ELR (cell line): ENCODE measurements at places on chromosomes 12 and 14.

DNA sequence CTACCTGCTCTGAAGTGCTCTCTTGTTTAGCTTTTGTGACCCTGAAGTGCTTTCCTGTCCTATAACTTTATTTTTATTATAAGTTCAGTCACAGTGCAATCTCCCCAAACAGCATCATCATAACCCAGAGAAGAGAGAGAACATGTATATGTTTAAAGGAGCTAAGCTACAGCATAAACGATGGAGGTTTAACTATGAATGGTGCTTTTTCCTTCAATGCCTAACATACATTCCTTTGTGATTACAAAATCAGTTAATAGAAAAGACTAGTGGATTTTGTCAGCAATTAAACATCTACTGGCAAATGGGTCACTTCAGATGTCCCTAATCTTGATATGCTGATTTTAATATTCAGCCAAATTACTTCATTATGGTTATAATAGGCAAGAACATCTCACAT is 46.4 kb downstream of the ZFYVE21 start:
- peak; percentile 39 for DNase-seq

DNA sequence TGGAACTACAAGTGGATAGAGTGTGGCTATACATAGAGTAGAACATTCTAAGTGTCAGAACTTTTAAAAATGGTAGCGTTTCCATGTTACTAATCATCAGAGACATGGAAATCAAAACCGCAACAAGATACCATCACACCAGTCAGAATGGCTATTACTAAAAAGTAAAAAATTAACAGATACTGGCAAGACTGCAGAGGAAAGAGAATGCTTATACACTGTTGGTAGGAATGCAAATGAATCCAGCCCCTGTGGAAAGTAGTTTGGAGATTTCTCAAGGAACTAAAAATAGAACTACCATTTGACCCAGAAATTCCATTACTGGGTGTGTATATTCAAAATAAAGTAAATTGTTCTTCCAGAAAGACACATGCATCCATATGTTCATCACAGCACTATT is 518.6 kb downstream of the NELL2 start:
- DNase-seq: no peak

DNA sequence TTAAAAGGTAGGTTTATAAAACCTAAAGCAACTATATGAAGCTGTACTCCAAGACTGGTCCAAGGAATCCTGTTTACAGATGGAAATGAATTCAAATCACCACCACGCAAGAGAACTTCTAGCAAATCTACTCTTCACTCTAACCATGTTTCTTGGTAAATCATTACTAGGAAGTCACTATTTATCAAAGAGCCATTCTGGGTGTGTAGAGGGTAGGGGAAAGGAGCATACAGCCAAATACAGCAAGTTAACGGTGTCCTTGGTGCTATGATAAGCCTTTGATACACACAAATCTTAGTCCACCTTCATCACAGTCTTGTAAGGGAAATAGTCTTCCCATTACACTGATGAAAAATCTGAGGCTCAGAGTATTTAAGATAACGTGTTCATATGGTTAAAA is 16.8 kb downstream of the NIN start:
- DNase-seq: no peak

DNA sequence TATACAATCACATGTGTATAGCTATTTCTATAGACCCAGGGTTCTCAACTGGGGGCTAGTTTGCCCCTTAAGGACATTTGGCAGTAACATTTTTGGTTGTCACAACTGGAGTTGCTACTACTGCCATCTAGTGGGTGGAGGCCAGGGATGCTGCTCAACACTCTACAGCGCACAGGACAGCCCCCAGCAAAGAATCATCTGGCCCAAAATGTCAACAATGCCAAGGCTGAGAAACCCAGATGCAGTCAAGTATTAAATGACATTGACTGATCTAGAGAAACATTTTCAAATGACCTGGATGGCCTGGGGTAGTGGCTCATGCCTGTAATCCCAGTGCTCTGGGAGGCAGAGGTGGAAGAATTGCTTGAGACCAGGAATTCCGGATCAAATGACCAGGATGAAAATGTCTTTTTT is 5.8 kb downstream of the WSB2 start:
- DNase-seq: peak; percentile 72

DNA sequence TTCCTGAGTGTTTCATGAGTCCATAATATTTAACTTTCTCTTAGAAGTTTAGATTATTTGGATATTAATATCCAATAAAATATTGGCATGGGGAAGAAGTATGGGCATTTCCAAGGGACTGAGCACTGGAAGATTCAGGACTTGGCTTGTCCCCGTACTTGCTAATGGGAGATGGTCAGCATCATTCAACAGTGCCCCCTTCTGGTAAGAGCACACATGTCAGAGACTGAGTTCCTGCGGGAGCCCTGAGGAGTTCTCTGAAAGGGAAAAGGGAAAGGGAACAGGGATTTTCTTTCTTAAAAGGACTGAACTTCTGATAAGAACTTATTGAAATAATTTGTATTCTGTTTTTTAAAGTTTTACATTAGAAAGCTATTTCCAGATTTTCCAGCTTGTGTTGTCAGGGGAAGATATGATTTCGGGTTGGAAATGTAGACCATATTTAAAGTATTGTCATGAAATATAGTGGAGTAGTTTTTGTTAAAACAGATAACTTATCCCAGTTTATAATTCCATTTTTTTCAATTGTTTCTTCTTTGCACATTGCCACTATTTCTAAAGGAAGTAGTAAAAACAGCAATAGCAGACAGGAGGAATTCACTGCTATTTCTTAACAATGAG is 59.8 kb upstream of the C12orf71 start:
- peak; percentile 84 for DNase-seq

GRCh38 chr14:80768646-80769045 is 172.9 kb downstream of the CEP128 start:
- no peak for DNase-seq

- DNase-seq: no peak
These were observed 15.7 kb downstream of the SLC38A2 start for GRCh38 chr12:46356655-46357437.

GRCh38 chr14:90831821-90832220 is 15.6 kb upstream of the TTC7B start:
- no peak for DNase-seq

DNA sequence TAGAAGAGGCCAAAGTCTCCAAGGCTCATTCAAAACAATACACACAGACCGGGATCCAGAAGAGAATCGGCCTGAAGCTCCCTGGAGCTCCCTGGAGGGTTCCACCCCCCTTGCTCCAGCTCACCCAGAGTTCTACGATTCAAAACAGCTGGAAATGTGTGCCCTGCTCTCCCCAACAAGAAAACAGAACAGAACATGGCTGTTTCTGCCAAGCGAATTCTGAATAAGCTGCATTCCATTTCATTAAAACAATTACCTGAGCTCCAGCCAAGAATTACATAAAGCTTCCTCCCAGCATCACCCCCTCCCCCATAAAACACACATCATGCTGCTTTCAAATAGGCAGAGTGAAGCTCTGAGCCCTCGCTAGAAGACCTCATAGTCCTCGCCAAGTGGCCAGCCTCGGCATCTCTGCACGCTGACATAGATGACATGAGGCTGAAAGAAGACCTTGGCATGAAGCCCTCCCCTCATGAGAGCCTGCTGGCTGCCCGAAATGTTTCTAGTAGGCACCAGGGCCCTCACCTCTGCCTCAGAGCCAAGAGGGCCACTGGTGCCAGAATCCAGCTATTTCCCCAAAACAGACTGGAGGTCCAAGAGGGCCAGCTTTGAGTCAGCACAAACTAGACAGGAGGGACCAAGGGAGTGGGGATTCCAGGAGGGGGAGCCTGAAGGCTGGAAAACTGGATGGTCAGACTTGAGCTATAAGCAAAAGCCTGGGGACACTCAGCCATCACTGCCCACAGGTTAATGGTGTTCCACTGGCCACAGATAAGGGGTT is 8.3 kb downstream of the PXN start:
- peak; percentile 42 for DNase-seq

GRCh38 chr14:106883218-106883692 is 1356.9 kb downstream of the TMEM121 start:
- DNase-seq: peak; percentile 18

GRCh38 chr12:131095826-131096680 is 142.3 kb downstream of the ADGRD1 start:
- no peak for DNase-seq

GRCh38 chr12:75478116-75478794 is 2.3 kb upstream of the GLIPR1 start:
- DNase-seq: no peak

DNA sequence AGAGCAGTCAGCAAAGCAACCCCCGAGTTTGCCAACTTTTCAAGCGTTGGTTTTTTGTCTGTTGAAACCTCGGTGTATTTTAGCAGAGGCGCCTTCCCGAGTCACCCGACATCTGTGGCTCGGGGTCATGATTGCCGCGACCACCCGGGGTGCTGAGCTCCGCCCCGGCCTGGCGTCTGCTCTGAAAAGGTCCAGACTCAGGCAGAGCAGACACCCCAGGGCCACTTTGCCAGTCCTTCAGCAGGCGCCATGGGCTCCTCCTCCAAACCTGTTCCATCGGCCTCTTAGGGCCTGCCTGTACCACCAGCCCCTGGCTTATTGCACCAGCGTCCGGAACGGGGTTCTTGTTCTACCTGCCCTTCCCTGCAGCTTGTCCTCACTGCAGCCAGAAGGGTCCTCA is 19.1 kb downstream of the ANKRD9 start:
- DNase-seq: no peak

- DNase-seq: peak; percentile 15
These were observed 171.8 kb upstream of the ALG10B start for GRCh38 chr12:38144601-38145436.

GRCh38 chr12:124938108-124938507 is 23.7 kb upstream of the UBC start:
- no peak for DNase-seq

DNA sequence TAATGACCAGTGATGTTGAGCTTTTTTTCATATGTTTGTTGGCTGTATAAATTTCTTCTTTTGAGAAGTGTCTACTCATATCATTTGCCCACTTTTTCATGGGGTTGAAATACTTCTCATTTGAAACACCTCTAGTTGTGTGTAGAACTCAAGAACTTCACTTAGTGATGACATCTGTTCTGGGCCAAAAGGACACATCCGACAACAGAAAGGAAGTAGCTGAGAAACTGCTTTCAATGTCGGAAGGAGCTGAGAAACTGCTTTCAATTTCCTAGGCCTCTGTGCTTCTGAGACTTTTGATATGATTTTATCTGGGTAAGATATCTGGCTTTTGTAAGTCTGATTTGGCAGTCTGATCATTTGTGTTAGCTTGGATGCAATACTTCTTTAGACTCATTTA is 635.3 kb downstream of the TMTC2 start:
- DNase-seq: no peak

DNA sequence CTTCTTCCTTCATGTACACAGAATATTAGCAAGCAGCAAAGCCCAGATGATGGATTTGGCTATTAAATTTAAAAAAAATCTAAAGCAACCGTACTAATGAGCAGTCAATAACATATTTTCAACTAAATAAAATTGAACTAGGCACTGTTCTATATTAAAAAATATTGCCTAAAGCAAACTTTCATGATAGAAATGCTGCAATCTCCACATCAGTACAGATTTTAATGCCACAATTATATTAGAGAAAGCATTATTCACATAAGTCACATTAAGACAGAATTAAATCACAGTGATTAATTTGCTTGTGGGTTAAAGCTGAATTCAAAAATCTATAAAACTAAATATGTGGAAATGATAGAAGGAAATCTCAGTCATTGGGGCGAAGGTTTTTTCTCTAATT is 200.7 kb downstream of the KCNH5 start:
- no peak for DNase-seq

GRCh38 chr12:49019443-49020324 is 1.1 kb upstream of the PRKAG1 start:
- peak; percentile 69 for DNase-seq

DNA sequence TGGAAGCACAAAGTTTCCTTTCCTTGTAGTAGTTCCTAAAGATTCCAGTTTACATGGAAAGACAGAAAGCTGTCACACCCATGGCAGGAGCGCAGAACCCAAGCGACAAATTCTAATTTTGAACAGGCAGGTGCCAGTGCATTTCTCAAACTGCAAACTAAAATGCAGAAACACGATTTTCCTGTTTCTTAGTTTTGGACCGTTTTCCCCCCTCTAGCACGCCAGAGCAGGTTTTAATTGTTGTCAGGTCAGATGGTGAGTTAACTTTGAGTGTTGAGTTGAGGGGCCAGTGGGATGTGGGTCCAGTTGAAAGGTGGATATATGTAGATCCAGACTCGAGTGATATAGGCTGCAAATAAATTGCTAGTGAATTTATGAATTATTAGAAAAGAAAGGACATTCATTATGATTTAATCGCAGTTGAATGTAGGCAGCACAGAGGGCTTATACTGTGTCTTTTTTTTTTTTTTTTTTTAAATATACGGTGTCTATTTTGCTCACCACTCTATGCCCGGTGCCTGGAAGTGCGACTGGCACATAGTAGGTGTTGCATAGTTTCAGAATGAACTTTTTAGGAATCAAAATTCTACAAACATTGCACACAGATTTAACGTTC is 909 bp upstream of the ETFBKMT start:
- DNase-seq: no peak

DNA sequence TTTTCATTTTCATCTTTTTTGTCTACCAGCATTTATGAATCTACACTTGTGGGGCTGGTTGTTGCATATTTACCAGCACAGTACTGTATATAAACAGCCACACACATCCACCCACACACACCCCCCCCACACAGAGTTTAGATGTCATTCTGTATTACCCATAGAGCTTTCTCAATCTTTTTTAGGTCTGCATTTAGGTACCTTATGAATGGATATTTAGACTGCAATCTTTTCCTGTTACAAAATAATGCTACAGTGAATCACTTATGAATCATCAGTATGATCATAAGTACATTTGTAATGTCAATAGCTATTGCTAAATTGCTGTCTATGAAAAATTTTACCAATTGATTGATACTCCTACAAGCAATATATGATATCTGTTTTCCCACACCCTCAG is 67.3 kb upstream of the STK38L start:
- DNase-seq: peak; percentile 81

GRCh38 chr14:89912667-89913211 is 41.8 kb downstream of the EFCAB11 start:
- peak; percentile 96 for DNase-seq

GRCh38 chr14:51929910-51930682 is 59.2 kb upstream of the RTRAF start:
- DNase-seq: no peak

- DNase-seq: no peak
These were observed 22.5 kb upstream of the MANSC4 start for GRCh38 chr12:27802511-27802910.

DNA sequence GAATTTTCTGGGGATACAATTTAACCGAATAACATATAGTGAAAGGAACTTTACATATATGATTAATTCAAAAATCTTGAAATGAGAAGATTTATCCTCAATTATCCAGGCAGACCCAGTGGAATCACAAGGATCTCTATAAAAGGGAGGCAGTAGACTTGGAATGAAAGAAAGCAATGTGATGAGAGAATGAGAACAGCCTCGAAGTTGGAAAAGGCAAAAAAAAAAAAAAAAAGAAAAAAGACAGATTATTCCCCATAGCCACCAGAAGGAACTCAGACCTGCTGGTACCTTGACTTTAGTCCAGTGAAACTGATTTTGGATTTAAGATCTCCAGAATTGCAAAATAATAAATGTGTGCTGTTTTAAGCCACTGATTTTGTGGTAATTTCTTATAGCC is 416.3 kb upstream of the OR4E1 start:
- DNase-seq: no peak

GRCh38 chr14:58560208-58560607 is 77.6 kb upstream of the DACT1 start:
- DNase-seq: peak; percentile 58
